ENCODE measurements at places on chromosomes 3 and 15.

DNA sequence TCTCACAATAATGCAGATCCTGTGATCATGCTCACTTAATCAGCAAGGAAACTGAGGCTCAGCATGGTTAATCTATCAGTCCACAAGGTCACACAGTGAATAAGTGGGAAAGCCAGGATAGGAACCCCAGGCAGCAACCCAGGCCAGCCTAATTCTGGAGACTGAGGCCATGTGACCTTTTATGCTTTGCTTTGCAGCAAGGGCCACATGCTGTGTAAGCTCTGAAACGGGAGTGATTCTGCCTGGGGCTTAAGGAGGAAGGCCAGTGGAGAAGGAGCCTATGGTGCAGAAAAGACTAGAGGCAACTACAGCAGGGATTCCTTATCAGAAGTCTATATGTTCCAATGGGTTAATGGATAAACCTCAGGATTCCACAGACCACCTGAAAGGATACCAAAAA lies 157.6 kb upstream of the PPP2R3A start:
- DNase-seq, result no peak

- no peak for DNase-seq
Observed at GRCh38 chr15:78004919-78005634, 72.4 kb downstream of the TBC1D2B start.

DNA sequence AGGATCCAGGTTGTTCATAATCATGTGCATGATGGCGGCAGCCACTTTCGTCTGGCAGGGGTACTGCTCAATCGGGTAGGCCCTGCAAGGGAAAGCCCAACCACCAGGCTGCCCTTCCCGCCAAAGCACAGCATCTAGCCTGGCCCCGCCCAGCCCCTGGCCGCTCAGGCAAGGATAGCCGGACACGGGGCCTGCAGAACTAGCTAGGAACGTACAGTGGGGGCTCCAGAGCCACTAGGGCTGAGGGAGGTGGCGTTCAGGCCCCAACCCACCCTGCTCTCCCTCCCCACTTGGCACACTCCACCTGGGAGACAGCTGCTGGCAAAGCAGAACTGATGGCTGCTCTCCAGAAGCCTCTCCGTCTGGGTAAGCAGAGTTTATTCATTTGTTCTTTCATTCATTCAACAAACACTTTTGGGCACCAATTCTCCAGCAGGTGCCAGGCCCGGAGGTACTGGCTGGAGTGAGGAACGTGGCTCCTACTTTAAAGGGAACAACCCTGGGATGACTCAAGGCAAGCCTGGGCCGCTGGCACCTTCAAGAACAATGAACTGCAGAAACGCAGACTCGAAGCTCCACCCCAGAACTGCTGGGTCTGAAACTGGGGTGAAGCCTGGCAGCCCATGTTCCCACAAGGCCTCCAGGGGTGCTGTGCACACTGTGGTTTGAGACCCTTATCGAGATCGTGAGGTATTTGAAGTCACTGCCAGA lies 7.8 kb downstream of the UROC1 start:
- DNase-seq, result no peak

DNA sequence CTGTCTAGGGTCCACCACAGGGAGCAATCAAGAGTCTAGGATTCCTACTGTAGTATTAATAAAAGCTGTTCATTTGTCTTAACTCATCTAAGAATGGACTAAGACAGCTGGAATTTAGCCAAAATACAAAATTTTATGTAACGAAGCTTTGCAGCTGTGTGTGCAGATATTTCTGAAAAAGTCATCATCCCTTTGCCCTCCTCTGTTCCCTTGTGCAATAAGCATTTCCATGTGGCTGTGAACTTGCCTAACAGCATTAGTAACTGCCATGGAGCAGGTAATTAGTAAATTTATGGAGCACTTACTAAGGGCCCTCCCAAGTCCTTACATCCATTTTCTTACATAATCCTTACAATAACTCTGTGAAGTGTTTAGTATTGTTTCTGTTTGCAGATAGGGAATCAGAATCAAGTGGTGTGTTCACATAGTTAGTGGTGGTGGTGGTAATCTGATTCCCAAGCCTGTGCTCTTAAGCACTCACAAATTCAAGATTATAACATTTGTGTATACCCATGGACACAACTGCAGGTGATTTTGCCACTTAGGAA lies 114.5 kb downstream of the RARB start:
- no peak for DNase-seq

GRCh38 chr3:53511246-53511645 lies 16.8 kb downstream of the CACNA1D start:
- DNase-seq, result no peak

DNA sequence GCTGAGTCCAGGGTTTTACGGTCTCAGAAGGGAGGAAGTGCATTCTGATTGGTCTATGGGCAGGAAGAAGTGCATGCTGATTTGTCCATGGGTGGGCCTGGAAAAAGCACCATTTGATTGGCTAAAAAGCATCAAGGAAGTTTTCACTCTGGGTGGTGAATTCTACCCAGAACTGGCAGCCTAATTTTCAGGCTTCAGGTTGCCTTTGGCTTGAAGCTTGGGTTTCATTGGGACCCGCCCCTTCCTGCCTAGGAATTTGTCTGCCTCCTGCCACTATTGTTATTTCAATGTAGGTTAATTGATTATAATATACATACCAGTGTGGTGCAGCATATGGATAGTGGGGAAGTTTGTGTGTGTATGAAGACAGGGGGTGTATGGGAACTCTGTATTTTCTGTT lies 1355.9 kb downstream of the SI start:
- DNase-seq, result no peak

DNA sequence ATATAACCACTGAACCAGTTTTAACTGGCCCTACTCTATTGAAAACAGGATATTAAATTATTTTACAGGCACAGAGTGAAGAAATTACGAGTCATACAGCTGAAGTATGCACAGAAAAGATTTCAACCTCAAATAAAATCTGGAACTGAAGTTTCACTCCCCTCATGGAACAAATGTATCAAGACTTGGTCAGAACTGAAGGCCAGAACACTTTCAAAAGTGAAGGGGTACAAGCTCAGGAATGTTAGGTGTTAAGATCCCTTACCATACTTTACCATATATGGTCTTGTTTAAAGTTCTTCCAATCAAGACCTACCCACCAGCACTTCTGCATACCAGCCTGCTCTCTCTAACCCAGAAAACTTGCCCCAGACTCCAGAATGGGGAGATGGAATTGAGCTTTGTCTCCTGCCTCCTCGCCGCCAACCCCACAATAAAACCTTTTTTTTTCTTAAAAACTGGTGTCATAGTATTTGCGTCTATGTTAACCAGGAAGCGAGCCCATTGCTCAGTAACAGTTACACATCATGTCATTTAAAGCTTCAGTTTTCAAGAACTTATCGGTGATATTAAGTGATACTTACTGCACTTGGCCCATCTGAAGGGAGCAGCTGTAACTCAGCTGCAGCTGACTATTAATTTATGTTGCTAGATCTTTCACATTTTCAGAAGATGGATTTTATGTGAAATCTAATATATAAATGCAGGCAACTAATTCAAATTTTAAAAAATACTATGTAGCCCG lies 59.9 kb downstream of the OXSM start:
- DNase-seq, result no peak

DNA sequence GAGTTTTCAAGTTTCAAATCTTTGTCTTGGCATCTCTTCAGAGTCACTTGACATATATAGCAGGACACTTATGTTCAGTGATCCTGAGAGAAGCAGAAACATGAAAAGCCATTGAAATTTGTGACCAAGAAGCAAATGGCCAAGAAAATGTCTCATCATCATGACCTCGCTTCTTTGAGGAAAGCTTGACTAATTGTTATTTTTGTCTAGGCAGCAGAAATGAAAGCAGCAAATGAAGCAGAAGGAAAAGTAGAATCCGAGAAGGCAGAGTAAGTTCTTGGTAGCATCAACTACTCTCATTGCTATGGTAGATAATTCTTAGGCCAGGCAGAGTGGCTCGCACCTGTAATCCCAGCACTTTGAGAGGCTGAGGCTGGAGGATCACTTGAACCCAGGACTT lies 127.7 kb upstream of the CHRM5 start:
- no peak for DNase-seq
